ENCODE measurements at places on chromosomes 11 and 22.

DNA sequence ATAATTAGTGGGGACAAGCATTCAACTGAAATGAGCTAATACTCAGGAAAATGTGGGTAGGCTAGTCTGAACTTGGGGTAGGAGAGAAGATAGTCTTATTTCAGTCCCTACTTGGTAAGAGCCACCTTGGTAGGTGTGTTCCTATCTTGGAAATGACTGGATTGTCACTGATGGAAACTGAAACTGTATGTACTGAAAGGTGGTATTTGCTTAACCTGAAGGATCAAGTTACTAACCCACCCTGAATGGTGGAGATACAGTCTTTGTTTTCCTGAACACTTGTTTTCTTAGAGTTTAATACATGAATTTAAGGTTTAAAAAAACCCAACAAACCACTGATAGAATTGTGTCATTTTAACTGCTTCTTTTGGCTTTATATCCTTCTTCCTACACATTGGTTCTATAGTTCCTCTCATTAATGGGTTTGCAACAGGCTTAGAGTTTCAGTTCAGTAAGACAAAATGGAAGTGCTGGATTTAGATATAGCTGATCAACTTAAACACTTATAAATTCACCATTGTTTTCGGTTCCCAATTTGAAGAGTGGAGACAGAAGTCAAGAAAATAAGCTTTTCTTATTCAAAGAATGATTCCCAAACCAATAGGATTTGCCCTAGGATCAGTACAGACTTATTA lies 4.2 kb downstream of the FAR1 start:
- no peak for DNase-seq

DNA sequence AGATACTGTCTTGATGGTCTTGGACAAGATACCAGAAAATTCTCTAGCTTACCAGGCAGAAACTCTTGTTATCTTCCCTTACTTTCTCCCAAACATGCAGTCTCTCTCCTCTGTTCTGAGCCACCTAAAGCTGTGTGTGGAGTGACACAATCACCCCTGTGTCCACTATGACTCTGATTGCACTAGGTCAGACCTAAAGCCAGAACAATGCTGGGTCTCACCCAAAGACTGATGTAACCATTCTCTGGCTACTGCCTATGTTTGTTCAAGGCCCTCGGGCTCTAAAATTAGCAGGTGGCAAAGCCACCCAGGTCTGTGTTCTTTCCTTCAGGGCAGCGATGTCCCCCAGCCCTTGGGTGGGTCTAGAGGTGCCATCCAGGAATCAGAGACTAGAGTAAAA lies 200.5 kb downstream of the KCNA4 start:
- DNase-seq: no peak

DNA sequence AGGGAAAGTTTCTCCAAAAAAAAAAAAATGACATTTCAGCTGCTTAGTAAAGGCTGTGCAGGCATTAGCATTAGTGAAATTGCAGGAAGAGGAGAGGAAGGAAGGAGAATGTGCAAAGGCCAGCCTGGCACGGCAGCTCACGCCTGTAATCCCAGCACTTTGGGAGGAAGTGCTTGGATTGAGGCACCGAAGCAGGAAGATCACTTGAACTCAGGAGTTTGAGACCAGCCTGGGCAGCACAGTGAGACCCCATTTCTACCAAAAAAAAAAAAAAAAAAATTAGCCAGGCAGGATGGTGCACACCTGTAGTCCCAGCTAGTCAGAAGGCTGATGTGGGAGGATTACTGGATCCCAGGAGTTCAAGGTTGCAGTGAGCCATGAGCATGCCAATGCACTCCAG lies 7.8 kb downstream of the TRIOBP start:
- no peak for DNase-seq

- no peak for DNase-seq
Observed at GRCh38 chr11:63375434-63375833, 5.8 kb downstream of the SLC22A9 start.

Measured in activated CD4-positive, alpha-beta T cell treated with anti-CD3 and anti-CD28 coated beads, Interleukin-2, amount 50 U/mL, for 1 hour (primary cell).